SK-N-SH (cell line): ENCODE measurements at places on chromosomes 12 and 14.

DNA sequence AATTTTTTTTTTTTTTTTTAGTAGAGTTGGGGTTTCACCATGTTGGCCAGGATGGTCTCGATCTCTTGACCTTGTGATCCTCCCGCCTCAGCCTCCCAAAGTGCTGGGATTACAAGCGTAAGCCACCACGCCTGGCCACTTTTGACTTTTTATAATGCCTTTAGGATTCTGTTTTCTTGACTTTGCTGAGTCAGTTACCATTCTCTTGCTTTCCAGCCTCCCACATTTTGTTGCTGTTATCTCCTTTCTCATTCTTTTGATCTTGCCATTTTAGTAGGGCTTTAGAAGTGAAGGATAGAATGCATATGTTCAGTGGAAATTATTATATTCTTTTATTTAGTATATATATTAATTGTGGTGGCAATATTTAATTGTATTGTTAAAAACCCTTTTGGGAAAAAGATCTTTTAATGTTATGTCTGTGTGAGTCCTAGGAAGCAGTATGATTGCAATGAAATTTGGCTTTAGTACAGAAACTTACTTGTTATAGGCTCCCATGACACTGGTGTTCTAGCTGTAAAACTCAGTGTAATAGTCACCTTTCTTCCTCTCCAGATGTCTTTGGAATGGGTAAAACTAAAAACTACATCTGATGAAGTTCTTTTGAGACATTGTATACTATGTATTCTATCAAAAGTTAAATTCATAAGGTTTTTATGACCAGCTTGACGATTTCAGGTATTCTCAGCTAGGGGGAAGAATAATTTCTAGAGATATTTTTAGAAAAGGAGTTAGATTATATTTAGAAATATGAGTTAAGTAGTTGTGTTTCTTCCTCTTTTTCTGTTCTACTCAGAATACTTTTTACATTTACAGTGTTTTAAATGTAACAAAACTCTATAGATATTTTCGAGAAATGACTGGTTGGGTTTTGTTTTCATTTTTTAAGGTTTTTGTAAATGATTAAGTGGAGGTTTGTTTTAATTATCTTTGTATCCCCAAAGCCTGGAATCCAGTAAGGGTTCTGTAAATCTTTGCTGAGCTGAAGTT lies 74.7 kb downstream of the APAF1 start:
- no peak for DNase-seq

- peak; percentile 58 for DNase-seq
These were observed 2.8 kb downstream of the IRF2BPL start for GRCh38 chr14:77025744-77026165.

GRCh38 chr14:69289811-69290520 lies 30.0 kb downstream of the GALNT16 start:
- no peak for DNase-seq

GRCh38 chr12:107801150-107801549 lies 26.6 kb downstream of the ASCL4 start:
- no peak for DNase-seq

- DNase-seq: peak; percentile 85
These were observed 516 bp downstream of the ANKRD9 start for GRCh38 chr14:102508774-102509745.

DNA sequence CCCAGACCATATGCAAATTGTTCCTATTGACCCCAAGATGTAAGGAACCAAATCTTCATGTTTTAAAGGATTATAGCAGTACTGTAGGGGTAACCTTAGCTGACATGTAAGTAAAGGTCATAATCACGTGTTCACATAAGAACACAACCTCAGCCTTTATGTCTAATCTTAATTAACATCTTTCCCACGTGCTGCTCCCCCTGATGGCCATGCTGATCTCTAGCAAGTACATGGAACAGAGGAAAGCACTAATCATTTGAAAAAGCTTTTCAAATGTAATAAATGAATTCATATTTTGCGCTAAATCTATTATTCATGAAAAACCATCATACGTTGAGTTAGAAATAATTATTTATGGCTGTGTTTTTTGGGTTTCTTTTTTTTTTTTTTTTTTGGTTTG lies 30.5 kb upstream of the ITPR2 start:
- no peak for DNase-seq

- no peak for DNase-seq
These were observed 648 bp downstream of the ERP27 start for GRCh38 chr12:14937689-14938088.

GRCh38 chr12:108816652-108817335 lies 40.6 kb downstream of the SSH1 start:
- no peak for DNase-seq

DNA sequence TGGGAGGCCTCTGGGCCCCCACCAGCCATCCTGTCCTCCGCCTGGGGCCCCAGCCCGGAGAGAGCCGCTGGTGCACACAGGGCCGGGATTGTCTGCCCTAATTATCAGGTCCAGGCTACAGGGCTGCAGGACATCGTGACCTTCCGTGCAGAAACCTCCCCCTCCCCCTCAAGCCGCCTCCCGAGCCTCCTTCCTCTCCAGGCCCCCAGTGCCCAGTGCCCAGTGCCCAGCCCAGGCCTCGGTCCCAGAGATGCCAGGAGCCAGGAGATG lies 729 bp upstream of the GAPDH start:
- DNase-seq: no peak

- peak; percentile 44 for DNase-seq
These were observed 12.3 kb downstream of the KRT83 start for GRCh38 chr12:52308806-52309425.

- DNase-seq: no peak
These were observed 104.5 kb upstream of the DNM1L start for GRCh38 chr12:32574585-32574984.

- DNase-seq: no peak
These were observed 38.4 kb downstream of the FRS2 start for GRCh38 chr12:69508621-69509020.

DNA sequence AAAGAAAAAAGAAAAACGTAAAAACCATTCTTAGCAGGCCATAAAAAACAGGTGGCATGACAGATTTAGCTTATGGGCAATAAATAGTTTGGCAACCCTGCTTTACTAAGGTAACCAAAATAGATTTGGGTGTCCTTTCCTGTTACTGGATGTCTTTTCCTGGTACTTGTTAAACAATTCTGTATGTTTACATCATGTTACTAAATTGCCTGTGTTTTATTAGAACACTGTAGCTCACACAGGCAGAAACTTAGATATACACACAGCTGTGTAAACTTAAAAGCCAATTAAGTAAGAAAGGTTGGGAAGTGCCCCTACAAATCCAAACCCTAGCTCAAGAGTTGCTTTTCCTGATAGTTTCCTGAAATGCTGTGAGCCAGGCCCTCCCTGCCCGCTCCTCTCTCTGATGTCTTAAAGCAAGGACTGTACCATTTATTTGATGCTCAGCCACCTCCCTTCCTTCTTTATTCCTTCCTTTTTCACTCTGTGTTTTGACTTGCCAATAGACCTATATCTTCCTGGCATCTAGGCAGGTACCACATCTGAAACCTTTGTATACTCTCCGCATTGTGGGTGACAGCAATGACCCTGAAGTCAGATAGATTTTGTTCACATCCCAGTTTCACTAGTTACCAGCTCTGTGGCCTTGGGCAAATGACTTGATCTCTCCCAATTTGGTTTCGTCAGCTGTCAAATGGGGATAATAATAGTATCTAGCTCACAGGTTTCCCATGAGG lies 3.7 kb upstream of the CAMKK2 start:
- DNase-seq: no peak

DNA sequence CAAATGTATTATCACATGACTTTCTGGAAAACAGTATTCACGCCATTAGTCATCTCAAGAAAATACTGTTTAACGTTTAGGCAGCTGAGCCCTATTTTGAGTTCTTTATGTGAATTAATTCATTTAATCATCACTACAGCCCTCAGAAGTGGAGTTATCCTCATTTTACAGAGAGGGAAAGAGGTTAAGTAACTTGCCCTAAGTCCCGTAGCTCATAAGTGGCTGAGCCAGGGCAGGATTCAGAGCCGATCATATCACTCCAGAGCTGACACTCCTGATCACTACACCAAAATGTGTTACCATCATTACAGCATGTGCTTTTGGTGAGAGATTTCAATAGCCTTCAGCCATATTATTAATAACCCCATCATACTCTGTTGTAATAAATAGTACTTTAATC lies 210.6 kb downstream of the FBXL14 start:
- DNase-seq: no peak

DNA sequence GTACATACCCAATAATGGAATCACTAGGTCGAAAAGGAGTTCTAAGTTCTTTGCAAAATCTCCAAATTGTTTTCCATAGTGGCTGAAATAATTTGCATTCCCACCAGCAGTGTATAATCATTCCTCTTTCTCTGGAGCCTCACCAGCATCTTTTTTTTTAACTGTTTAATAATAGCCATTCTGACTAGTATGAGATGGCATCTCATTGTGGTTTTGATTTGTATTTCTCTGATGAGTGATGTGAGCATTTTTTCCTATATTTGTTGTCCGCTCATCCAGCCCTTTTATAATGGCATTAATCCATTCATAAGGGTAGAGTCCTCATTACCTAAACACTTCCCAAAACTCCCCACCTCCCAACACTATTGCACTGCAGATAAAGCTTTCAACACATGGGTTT lies 278.3 kb downstream of the SEC23A start:
- no peak for DNase-seq

DNA sequence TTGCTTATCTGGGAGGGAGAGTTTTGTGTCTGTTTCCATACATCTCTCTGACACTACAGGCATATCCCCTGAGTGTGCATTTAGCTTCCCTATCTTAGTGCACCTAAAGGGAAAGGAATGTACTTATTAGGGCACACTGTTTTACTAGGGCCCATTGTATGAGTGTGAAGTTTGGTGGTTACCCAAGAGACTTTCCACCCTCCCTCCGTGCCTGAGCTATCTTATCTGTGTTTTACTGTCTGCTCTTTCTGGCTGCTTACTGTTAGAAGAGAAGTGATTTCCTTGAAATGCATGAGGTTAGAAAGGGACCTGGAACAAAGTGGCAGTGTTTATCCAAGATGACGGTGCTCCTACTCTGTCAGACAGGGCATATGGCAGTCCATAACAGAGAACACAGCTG lies 8.5 kb upstream of the SVOP start:
- no peak for DNase-seq

GRCh38 chr12:101925361-101925760 lies 48.0 kb downstream of the DRAM1 start:
- no peak for DNase-seq

DNA sequence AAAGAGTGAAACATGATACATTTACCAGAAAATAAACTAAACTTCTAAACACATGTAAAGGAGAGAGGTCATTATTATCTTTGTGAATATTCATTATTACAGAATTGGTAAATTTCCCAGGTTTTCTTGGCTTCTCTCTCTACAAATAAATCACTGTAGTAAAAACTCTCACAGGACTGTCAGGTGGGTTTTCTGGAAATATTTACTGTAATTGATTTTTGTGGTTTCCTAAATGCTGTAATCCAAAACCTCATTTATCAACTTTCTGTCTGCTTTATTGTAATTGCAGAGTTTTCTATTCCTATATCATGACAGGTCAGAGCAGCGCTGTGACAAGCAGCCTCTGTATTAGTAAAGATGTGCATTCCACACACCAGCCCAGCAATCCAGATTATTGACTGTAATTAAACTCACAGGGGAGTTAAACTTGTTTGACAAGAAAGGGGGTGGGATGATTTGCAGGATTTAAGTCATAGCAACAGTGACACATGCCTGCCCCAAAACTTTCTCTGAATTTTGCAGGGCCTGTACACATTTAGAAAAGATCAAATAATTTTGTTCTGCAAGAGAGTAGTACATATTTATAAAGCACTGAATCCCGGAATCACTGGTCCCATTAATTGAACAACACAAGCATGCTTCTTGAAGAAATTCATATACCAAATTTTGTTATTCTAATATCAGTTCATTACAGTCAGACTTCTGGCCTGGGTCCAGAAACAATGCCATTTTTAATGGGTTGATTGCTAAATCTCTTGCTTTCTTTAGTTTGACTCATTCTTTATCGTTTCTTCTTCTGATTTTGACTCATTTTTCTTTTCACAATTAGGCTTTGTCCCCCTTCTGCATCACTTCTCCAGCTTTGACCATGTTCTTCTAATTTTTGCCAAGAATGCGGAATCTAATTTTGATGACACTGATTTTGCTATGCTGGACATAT lies 42.2 kb downstream of the PTPRO start:
- DNase-seq: no peak

DNA sequence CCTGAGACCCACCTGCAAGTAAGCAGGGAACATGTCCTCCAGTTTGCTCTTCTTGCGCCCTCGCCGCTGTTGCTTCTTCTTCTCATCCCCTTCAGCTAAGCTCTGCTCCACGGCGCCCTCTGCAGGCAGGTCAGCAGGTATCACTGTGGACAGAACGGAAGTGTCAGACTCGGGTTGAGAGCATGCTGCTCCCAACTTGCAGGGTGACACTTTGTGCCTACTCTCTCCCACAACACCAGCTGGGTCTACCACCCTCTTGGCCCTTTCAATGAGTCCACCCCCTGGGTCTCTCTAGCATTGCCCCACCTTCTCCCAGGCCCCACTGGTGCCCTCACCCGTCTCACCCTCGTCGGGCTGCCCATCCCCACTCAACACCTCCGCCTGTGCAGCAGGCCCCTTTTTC lies 16.7 kb downstream of the KMT2D start:
- DNase-seq: peak; percentile 80

- no peak for DNase-seq
These were observed 62.6 kb upstream of the CORO1C start for GRCh38 chr12:108793756-108794441.

GRCh38 chr14:72682188-72682587 lies 211.7 kb downstream of the DPF3 start:
- DNase-seq: peak; percentile 36

- DNase-seq: no peak
These were observed 66.5 kb downstream of the C12orf75 start for GRCh38 chr12:105396983-105397382.

GRCh38 chr12:56151672-56152131 lies 685 bp upstream of the MYL6B start:
- peak; percentile 71 for DNase-seq

DNA sequence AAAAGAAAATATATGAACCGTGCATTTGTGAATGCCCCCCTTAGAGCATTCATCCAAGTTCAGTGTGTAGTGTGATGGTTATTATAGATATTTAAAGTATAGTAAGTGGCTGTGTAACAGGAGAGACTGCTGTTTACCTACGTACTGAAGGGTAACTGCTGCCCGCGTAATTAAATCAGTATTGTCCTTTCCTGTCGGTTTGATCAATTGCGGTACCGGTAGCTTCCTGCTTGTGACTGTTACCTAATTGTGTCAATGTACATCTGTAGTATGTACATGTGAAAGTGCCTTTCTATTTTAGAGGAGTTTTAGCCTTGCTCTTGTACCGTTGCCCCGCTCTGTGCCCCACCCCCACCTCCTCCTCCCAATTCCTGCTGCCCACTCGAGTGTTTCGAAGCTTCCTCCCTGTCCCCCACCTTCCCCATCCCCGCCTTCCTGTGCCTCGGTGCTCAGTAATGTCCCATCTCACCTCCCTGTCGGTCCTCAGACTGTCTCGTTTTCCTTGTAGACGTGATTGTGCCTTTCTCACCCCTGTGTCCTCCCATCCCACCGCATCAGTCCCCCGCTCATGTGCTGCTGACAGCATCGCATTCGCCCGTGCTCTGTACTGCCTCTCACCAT lies 75.0 kb downstream of the KICS2 start:
- DNase-seq: no peak

GRCh38 chr14:102822311-102822863 lies 45.1 kb downstream of the TRAF3 start:
- DNase-seq: no peak
